ENCODE measurements at places on chromosomes 13 and 19. TPM values are rescaled to one million over a fixed set of nuclear protein-coding genes. Genes with fewer than 3 reads are reported as not detected.

The DAND5 gene
- total RNA-seq, result 1.1 TPM

GRCh38 chr19:39125554-39126311, at the start of gene PAK4:
Gene PAK4, plus strand, starts transcription at chr19:39125786. Its CDS starts 43,768 bp downstream, at chr19:39169554.
- H3K27ac ChIP-seq, result peak within 1 kb of the TSS; percentile 68
- H3K4me3 ChIP-seq, result peak within 1 kb of the TSS; percentile 96
- H3K36me3 ChIP-seq, result no peaks in the 10 kb centered on the region
- H3K4me1 ChIP-seq, result peaks cover 7% of the 10 kb centered on the region

DNA sequence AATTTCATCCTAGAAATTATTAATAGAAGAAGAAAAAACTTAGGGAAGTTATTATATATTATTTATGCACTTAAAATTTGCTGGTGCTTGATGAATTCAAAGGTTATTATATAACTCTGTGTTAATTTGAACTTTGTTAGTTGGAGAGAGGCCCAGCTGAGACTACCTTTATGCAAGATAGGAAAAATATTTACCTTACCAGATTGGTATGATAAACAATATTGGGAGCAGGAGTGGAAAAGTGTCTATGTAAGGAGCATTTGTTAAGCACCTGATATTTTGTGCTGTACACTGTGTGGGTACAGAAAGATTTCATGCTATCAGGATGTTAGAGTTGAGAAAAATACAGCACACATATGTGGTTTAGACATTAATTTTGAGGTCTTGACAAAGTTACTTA, 357.2 kb downstream of the OXGR1 start:
- no peaks in the 10 kb centered on the region for H3K27me3 ChIP-seq
- H3K4me3 ChIP-seq, result no peak overlapping the region
- no peak for DNase-seq
- no peak overlapping the region for H3K27ac ChIP-seq
- no peaks in the 10 kb centered on the region for H3K36me3 ChIP-seq

GRCh38 chr19:16449330-16449961, 22.3 kb downstream of the EPS15L1 start:
- H3K27ac ChIP-seq, result no peak overlapping the region
- no peak overlapping the region for H3K4me3 ChIP-seq
- no peaks in the 10 kb centered on the region for H3K27me3 ChIP-seq
- H3K36me3 ChIP-seq, result no peaks in the 10 kb centered on the region
- DNase-seq, result peak; percentile 6

GRCh38 chr13:20415306-20415679, 110.4 kb downstream of the CRYL1 start:
- peaks cover 18% of the 10 kb centered on the region for H3K4me1 ChIP-seq
- no peak for DNase-seq
- H3K4me3 ChIP-seq, result no peak overlapping the region
- no peaks in the 10 kb centered on the region for H3K27me3 ChIP-seq
- H3K27ac ChIP-seq, result no peak overlapping the region
- no peaks in the 10 kb centered on the region for H3K36me3 ChIP-seq

Measured in PC-3 (cell line).